Left renal pelvis (tissue), 4 donors: ENCODE measurements at places on chromosomes 13 and 19. TPM values are rescaled to one million over a fixed set of nuclear protein-coding genes. Genes with fewer than 3 reads are reported as not detected.

GRCh38 chr19:15427991-15428471, 9.2 kb upstream of the AKAP8L start:
- DNase-seq: no peak

DNA sequence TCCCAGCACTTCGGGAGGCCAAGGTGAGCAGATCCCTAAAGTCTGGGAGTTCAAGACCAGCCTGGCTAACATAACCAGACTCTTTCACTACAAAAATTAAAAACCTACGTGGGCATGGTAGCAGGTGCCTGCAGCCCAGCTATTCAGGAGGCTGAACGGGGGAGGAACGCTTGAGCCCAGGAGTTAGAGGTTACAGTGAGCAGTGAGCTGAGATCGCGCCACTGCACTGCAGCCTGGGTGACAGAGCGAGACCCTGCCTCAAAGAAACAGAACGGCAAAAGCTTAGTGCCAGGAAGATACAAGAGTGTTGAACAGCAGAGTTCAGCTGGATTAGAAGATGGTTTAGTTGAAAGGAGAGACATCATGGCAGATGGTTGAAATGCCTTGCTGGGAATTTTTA, 24.1 kb upstream of the RNF113B start:
- no peak for DNase-seq

- no peak for DNase-seq
Observed at GRCh38 chr19:50178859-50179537, 15.9 kb upstream of the IZUMO2 start.

GRCh38 chr13:39577203-39577602, 25.8 kb downstream of the LHFPL6 start:
- DNase-seq: no peak

DNA sequence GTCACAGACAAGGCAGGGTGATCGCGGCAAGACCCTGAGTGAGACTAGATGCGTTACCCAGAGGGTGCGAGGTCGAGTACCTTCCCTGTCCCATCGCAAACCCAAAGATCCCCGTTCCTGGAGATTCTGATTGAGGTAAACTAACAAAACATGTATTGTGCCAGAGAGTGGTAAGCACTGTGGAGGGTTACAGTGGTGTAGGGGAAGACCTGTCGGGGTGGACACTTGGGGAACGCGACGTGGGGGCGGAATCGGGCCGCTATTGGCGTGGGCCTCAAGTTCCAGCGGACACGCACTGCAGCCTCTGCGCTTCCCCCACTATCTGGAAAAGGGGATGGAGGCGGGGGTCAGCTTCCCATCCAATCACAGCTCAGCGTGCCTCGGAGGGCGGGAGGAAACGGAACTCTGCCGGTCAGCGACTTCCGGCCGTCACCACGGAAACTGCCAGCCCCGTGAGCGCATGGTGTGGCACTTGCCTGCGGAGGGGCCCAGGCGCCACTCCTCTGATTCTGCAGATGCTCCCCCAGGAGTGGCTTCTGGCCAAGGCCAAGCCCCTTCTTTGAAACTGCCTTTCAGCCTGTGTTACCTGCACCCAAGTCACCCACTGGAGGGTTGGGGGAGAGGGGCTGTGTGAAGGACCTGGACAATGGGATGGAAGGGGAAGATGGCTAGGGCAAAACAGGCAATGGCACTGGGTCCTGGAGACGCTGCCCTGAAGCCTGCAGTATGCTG, 1.0 kb upstream of the UBE2M start:
- DNase-seq: peak; percentile 76

DNA sequence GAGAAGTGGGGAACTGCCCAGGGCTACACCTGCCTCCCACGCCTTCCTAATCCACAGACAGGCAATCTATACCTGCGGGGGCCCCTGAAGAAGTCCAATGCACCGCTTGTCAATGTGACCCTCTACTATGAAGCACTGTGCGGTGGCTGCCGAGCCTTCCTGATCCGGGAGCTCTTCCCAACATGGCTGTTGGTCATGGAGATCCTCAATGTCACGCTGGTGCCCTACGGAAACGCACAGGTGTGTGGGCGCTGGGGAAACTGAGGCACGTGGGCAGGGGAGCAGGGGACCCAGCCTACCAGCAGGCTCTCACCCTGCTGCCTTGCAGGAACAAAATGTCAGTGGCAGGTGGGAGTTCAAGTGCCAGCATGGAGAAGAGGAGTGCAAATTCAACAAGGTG, 1.4 kb downstream of the IFI30 start:
- no peak for DNase-seq

DNA sequence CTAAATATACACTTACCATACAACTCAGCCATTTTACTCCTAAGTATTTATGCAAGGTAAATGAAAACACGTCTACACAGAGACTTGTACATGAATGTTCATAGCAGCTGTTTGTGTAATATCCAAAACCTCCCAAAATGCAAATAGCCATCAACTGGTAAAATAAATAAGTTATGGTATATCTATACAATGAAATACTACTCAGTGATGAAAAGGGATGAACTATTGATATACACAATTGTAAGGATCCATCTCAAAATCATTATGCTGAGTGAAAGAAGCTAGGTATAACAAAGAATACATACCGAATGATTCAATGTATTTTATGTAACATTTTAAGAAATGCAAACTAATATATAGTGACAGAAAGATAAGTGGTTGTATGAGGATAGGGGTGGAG, 149.8 kb upstream of the TNFSF11 start:
- DNase-seq: no peak

DNA sequence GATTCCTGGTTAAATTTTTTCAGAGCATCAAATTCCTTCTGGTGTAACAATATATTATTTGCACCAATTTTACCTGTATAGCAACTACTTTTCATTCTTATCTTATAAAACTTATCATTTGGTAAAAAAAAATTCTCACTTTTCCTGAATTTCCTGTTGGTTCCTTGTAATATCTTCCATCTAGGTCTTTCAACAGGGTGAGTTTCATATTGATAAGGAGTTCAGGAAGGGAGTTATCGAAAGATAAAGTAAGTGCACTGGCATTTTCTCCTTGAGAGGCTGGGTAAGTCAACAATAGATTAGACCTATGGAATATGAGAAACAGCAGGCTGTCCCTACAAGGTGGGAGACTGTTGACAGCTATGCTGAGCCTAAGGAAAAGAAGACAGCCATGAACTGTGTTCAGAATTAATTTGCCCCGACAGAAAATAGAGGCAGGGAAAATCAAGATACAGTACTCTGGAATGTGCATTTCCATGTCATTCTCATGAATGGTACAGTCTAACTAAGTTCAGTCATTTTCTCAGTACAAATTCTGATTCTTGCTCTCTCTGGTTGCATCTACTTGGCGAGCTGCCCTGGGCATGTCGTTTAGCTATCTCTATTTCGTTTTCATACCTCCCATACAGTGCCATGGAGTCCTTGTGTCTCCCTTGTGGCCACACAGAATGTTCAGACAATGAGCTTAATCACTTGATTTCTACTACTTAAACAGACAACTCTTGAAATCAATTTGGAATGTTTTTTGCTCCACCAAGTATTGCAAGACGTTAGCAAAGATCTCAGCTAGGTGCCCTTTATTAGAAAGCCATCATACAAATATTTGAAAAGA, 9.9 kb downstream of the IGFL1 start:
- no peak for DNase-seq

- no peak for DNase-seq
Observed at GRCh38 chr19:12187625-12188024, 24.7 kb downstream of the ZNF136 start.

GRCh38 chr13:77506874-77507273, 28.6 kb upstream of the SCEL start:
- DNase-seq: no peak

GRCh38 chr19:38290631-38291147, 13.4 kb upstream of the C19orf33 start:
- DNase-seq: no peak

DNA sequence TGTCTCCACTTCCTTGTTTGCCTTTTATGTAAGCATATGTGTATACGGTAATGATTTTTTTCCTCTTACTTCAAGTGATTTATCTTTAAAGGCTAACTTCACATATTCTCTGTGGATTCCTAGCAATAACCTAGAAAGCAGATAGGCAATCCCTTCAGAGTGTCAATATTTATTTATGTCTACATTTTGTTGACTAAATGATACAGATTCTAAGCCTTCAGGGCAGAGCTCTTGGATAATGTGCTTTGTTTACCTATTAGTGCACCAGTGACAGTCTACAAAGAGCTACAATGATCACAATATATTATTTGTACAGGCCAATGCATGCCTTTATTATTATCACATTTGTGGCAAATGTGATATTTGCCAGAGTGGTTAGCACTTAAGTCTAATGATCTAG, 406.2 kb downstream of the EFNB2 start:
- no peak for DNase-seq

GRCh38 chr19:8212916-8213315, 3.7 kb downstream of the CERS4 start:
- DNase-seq: no peak

GRCh38 chr19:3167533-3168272, 10.9 kb upstream of the S1PR4 start:
- DNase-seq: no peak

DNA sequence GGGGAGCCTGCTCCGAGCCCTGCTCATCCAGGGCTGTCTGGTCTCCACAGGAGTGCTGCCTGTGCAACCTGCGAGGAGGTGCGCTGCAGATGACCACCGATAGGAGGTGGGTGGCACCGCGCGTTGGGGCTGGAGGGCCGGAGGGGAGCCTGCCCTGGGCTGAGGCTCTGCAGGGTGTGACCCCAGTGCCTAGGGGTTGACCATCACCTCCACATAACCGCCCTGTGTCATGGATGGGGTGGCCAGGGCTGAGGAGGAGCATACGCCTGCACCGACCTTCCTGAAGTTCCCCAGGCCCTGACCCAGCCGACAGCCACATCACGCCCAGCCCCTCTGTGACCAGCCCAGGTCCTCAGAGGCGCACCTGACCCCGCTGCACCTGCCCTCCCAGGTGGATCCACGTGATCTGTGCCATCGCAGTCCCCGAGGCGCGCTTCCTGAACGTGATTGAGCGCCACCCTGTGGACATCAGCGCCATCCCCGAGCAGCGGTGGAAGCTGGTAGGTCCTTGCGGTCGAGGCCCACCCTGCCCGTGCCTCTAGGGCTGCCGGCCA, 168.7 kb downstream of the KDM4B start:
- DNase-seq: no peak

- no peak for DNase-seq
Observed at GRCh38 chr13:85417807-85418206, 381.4 kb downstream of the SLITRK6 start.

GRCh38 chr13:46822551-46822950, 25.6 kb upstream of the ESD start:
- DNase-seq: no peak

GRCh38 chr13:35796623-35797022, 320.1 kb upstream of the MAB21L1 start:
- no peak for DNase-seq

GRCh38 chr13:29439601-29440388, 155.7 kb downstream of the SLC7A1 start:
- no peak for DNase-seq

GRCh38 chr13:44609137-44609536, 33.0 kb upstream of the TSC22D1 start:
- no peak for DNase-seq

DNA sequence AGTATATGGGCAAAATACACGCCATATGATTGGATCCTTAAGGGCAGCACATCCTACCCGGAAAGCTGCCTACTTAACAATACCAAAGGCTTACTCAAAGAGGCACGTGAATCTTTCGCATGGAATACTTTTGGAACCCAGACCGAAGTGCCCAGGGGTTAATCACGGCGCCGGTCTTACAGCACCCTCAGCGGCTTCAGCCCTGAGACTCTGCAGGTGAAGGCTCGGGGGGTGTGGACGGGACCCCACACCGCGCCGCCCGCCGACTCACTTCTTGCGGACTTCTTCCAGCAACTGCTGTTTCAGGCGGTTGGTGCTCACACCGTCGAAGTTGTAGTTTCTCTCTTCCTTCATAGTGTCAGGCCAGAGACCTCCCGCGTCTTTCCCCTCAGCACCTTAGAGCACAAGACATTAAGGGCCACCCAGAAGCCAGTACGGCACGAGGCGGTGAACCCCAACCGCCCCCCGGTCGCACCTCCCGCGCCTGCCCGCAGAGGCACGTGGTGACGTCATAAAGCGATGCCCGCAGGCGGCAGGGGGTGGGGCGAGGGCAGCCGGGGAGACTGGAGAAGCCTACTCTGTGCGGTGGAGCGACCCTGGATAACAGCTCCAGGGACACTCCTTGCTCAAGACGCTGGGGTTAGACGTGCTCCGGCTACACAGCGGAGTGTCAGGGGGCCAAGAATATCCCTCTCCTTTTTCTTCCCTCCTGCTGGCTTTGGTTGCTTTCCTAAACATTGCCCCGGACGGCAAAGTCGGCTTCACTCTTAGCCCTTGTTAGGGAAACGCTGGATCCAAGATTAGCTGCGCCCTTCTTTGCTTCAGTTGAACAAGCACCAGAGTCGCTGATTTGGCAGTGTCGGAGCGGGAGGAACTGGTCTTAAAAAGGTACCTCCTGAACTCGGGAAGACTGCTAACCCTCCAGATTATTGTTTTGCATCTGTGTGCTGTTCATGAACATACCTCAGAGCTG, at the start of gene CCDC169:
CCDC169 (minus strand) TSS at position 449 of the 973 bp plus-strand sequence; CDS start at position 354, 95 bp downstream.
- peak; percentile 54 for DNase-seq

- no peak for DNase-seq
Observed at GRCh38 chr13:101467415-101467814, 14.9 kb downstream of the ITGBL1 start.

- no peak for DNase-seq
Observed at GRCh38 chr19:56026769-56027168, 40.2 kb downstream of the NLRP5 start.

DNA sequence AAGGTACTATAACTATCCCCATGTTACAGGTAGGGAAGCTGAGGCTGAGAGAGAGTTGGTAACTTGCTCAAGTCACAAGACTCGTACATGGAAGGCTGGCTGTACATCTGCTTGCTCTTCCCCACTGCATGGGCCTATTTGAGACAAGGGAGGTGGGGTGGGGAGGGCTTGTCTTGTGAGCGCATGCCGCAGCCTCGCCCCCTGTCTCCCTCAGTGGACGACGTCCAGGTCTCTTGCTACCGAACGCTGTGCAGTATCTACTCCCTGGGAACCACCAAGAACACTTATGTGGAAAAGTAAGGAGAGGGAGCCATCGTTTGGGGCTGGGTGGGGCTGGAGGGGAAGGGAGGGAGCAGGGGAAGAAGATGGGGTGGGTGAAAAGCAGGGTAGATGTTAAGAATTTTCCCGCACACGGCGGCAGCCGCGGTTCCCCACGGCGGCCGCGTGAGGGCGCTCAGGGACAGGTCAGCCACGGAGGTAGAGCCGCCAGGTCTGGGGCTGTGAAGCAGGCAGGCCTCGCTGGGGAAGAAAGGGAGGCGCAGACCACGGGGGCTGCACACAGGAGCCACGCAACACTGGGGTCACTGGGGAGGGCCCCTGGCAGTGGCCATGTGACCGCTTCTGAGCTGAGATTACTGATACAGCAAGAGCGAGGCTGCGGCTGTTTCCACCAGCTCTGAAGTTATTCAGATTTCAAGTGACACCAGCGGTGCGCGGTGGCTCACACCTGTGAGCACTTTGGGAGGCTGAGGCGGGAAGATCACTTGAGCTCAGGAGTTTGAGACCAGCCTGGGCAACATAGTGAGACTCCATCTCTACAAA, 81.5 kb downstream of the RYR1 start:
- peak; percentile 44 for DNase-seq

ZNF534 gene
- 0.44 TPM for polyA plus RNA-seq

MCF2L gene
- 38.5 TPM for polyA plus RNA-seq

LRRC4B gene
- 15.7 TPM for polyA plus RNA-seq

ZFR2 gene
- polyA plus RNA-seq: 1.3 TPM

GNA15 gene
- polyA plus RNA-seq: 0.96 TPM

PSPN gene
- 1.5 TPM for polyA plus RNA-seq

JAK3 gene
- 3.3 TPM for polyA plus RNA-seq

EPSTI1 gene
- 13.4 TPM for polyA plus RNA-seq

PRTN3 gene
- 0.74 TPM for polyA plus RNA-seq

GNG8 gene
- polyA plus RNA-seq: 8.5 TPM

MCEMP1 gene
- 0.13 TPM for polyA plus RNA-seq
